ENCODE measurements at places on chromosomes 2 and 18.

DNA sequence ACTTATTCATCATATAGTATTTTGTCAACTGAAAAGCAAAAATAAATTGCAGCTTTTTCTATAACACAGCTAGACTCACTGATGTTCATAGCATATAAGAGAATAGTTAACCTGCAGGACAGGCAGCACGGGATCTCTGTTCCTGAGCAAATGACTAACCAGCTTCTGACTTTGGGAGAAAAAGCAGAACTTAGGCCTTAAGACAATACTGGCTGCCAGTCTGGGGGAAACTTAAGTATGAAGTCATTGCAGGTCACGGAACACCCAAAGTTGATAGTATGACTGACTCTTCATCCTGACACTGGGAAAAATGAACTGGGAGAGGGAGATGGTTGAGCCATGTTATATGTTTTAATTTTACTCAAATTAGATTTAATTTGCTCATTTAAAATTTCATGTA lies 113.0 kb downstream of the DPP4 start:
- DNase-seq: peak; percentile 11

GRCh38 chr18:55488473-55488872 lies 99.5 kb downstream of the TCF4 start:
- no peak for DNase-seq

DNA sequence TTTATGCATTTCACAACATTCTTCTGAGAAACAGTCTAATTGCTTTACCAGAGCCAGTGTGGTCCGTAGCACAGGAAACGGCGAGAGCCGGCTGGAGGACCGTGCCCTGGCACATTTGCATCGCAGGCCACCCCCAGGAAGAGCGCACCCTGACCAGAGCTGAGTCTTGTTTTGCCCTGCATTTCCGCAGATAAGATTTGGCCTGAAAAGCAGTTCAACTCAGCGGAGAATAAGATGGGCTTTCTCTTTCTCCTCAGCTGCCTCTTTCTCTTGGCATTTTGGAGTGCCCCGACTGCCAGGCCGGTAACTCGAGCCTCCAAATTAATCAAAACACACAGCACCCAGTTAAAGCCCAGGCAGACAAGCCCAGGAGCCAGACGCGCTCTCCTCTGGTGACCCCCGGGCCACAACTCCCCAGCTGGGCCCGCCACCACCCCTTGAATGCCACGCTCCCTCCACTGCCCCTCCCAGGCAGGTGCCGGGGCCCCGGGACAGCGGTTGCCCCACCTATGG lies 464 bp downstream of the COL4A4 start:
- no peak for DNase-seq

- DNase-seq: peak; percentile 3
Measured at GRCh38 chr2:159933727-159934049, 128.7 kb downstream of the PLA2R1 start.

- DNase-seq: no peak
Measured at GRCh38 chr2:240501531-240501991, 56.2 kb downstream of the ANKMY1 start.

DNA sequence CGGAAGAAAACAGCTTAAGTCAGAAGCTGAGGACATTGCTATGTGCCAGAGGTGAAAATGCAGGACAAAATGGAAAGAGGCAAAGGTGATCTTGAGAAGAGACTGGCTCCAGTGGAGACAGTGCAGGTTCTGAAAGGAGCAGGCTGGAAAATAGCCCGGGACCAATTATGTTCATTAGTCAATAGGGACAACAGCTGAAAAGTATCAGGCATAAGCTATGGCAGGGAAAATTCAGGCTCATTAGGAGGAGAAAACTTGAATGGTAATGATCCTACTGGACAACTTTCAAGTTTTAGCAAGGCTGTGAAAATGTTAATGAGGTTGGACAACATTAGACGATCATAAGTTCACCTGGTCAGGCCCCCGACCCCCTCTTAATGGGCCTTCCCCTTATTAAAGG lies 60.2 kb downstream of the GALNT14 start:
- no peak for DNase-seq

- DNase-seq: no peak
Measured at GRCh38 chr18:43605224-43605623, 327.9 kb upstream of the SYT4 start.

DNA sequence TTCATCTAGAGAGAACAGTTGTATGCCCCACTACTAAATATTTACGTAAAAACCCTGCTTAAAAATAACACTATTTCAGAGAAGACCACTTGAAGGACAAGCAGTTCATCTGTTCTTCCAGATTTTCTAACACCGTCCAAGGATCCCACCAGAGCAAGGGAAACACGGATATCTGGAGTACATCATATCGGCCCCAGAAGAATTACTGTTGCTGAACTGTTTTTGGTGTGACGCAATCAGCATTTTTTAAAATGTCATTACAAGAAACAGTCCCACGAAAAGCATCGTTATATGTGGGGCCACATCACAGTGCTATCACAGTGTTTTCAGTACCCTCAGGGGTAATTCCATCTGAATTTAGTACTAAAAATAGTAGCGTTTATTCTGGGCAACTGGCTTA lies 134.5 kb upstream of the PKDCC start:
- no peak for DNase-seq

- DNase-seq: no peak
Measured at GRCh38 chr2:46652514-46653170, 173.3 kb downstream of the TMEM247 start.

GRCh38 chr2:235011929-235012631 lies 60.3 kb downstream of the SH3BP4 start:
- no peak for DNase-seq

GRCh38 chr2:152298754-152299153 lies 36.2 kb upstream of the FMNL2 start:
- DNase-seq: no peak

- no peak for DNase-seq
Measured at GRCh38 chr2:121147766-121148165, 137.2 kb downstream of the TFCP2L1 start.

DNA sequence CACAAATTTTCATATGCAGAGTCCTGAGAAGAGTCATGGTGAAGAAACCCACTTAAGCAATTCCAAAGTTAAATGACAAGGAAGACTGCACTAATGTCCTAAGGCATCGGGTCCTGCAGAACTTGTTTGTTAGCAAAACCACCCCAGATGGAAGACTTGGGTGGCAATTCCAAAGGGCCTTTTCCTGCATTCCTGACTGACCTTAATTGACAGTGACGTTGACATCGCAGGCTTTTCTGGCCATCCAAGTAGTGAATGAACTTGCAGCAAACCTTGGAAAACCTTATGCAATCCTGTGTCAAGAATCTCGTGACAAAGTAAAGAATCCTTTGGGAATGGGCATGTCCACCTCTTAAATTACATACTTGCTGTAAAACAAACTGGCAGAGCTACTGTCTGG lies 112.5 kb upstream of the SH3BP4 start:
- no peak for DNase-seq

GRCh38 chr2:241041589-241042158 lies 43.3 kb downstream of the SNED1 start:
- DNase-seq: no peak

DNA sequence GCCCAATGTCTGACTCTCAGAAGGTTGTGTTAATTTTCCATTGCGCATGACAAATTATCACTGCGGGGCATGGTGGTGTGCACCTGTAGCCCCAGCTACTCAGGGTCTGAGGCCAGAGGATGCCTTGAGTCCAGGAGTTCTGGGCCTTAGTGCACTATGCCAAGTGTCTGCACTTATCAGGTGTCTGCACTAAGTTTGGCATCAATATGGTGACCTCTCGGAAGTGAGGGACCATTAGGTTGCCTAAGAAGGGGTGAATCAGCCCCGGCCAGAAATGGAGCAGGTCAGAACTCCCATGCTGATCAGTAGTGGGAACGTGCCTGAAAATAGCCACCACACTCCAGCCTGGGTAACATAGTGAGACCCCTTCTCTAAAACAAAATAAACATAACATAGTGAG lies 61.7 kb upstream of the ZNF532 start:
- DNase-seq: no peak

DNA sequence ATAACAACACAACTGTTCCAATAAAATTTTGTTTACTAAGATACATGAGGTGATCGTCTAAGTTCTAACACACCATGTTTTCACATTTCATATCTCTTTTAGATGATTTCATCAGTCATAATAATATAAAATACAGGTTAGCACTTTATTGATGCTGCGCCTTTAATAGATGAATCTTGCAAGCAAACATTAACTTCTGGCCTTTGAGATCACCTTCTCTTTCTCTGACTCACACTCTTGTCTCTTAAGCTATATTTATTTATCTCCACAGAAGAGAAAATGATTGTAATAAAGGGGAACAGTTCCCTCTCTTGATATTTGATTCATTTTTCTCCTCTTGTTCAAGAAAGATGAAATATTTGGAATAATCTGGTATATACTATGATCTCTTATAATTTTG lies 603.3 kb upstream of the POU3F3 start:
- DNase-seq: no peak

GRCh38 chr2:98058191-98058975 lies 28.6 kb upstream of the VWA3B start:
- DNase-seq: no peak

DNA sequence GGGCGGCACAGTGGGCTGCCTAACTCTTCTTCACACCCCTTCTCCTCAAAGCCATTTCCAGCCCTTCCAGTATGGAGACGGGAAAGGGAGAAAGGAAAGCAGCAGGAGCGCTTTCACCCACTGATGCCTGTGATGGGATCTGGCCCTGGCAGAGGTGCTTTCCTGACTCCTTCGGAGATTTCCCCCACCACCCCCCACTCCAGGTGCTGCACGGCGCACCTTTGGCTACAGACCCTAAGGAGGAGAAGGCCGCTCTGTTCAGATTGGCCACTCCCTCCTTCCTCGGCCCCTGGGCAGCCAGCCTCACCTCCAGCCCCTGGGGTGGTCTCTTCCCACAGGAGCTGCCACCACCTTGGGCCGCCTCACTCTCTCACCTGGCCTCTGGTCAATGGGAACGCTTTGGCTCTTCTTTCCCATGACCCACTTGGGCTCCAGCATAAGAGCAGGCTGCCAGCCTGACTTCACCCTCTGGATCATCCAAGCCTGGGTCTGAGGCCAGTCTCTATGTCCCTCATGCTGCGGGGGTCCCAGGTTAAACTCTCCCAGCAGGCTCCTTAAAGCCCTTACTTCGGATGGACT lies 18.4 kb upstream of the MAL start:
- DNase-seq: no peak

DNA sequence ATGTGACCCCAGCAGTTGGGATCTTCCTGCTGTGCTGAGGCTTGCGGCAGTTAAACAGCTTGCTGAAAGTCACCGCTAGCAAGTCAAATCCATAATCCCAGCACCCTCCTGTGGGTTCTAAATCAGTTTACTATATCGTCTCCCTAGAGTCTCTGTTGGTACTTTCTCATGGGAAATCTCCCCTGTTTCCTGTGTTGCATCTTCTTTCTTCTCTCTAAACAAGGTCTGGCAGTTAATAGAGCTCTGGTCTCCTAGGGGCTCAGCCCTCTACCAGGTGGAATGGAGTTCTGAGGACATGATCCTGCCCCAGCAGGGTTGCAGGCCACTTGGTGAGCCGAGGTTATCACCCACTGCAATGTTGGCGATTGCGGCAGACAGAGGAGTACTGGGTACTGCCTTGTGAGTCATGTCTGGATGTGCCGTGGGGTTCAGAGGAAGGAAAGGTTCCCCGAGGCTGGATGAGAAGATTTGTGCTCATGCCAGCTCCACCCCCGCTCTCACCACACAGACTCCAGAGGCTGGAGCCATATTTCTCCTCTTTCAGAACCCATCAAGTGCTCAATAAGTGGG lies 59.4 kb upstream of the SIX2 start:
- DNase-seq: no peak

DNA sequence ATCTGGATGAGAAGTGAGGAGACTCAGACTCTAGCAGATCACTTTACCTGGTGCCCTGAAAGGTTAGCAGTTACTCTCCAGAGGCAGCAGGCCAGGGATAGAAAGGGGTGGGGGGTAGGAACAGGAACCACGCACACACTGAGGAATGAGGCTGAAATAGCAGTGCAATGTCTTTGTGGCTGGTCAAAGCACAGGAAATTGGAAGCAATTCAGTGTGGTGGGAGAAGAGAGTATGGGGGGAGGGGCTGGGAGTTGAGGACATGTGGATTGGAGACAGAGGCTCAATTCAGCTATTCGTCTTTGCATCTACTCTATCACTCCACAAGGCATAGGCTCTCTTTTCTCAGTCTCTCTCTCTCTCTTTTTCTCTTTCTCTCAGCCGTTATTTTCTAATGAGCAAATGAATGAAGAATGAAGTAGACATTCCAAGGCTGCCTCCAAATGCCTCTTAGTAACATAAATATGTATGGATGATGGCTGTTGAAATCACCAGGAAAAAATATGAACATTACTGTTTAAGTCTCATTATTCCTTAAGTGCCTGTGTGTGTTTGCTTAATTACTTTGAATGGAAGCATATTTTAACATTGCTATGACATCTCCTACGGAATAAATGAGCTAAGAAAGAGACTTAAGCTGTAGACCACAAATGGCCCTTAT lies 979.4 kb downstream of the TSN start:
- no peak for DNase-seq

GRCh38 chr2:168363347-168364092 lies 92.6 kb upstream of the CERS6 start:
- no peak for DNase-seq

DNA sequence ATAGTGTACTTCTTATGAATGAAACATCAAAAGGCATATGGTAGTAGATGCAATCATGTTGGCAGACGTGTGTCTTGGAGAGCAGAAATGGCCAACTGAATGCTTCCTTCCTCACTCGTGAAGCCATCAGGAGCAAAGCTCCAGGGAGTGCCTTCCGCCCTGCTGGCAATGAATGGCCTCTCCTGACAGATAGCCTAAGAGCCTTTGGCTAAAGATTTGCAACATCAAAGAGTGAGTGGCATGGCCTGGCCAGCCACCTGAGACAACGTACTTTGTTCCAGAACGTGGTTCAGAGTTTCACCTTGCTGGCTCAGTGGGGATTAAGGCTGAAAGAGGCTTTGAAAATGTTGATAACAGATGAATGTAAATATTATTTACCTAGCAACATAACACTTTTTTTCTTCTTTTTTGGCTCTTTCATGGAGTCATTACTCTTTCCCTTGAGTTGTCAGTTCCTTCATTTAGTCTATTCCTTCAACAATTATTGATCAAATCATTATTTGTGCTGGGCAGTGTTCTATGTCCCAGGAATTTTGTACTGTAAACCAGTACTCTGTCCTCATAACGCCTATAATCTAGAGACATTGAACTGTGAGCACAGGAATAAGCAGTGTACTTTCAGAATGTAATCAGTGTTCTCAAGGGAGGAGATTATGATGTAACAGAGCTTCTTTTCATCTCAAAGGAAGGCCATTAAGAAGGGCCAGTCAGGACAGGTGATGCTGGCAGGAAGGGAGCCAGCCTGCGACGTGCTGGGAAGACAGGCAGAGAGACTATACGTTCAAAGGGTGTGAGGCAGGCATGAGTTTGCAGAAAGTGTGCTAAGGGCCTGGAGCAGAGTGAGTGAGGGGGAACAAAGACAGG lies 59.4 kb upstream of the SH3RF3 start:
- no peak for DNase-seq

DNA sequence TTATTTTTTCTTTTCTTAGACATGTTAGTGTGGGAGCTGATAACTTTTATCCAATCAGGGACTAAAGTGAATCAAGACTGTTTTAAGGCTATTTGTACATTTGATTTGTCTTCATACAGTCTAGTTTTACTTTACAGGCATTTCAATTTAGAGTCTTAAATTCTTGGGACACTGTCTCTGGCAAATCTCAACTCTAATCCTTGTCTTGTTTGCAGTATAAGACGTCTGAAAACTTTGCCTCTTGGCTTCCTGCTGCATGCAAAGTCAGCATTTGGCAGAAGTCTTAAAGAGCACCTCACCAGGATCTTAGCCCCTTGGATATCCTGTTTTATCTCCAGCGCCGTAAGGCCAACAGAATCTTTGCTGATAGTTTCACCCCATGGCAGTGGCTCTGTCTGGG lies 30.3 kb downstream of the SPOPL start:
- no peak for DNase-seq

All from GDM1 (cell line).